NCI-H2081 treated with DMSO at 0.1 percent for 48 hours (cell line): ENCODE measurements at places on chromosomes 16 and 17.

DNA sequence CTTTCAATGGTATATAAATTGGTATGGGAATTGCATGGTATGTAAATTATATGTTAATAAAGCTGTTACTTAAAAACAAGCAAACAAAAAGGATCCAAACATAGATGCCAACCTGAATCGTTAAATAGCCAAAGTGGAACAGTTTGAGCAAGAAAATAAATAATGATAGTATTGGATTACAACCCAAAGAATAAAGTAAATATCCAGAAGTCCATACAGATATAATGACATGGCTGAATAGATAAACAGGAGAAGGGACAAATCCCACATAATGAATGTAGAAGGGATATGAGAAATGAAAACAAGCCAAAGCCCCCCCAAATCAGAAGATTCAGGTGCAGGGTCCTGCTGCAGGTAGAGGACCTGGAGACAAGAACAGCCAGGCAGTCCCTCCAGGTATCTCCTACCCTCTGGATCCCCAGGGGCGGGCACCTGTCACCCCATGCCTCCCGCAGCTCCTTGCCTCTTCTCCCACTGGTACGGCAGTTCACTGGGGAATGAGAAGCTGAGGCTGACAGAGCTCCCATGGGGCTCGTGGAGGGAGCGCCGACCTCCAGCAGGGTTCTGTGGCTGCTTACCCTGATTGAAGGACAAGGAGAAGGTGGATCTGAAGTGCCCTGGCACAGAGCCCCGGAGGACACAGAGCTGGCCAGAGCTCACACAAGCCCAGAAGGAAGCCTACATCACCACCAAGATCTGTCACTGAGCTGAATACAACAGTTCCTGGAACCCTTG lies 9.9 kb upstream of the LCAT start:
- no peak for DNase-seq

GRCh38 chr17:7219812-7220592 lies at the start of the genes ACADVL and DLG4:
TSS of gene ACADVL (plus strand) at chr17:7219938. CDS start at chr17:7219985, 47 bp downstream.
TSS of gene DLG4 (minus strand) at chr17:7219836.
- no peak for DNase-seq

- DNase-seq, result peak; percentile 35
Measured at GRCh38 chr17:42819939-42820535, 4.0 kb downstream of the BECN1 start.

DNA sequence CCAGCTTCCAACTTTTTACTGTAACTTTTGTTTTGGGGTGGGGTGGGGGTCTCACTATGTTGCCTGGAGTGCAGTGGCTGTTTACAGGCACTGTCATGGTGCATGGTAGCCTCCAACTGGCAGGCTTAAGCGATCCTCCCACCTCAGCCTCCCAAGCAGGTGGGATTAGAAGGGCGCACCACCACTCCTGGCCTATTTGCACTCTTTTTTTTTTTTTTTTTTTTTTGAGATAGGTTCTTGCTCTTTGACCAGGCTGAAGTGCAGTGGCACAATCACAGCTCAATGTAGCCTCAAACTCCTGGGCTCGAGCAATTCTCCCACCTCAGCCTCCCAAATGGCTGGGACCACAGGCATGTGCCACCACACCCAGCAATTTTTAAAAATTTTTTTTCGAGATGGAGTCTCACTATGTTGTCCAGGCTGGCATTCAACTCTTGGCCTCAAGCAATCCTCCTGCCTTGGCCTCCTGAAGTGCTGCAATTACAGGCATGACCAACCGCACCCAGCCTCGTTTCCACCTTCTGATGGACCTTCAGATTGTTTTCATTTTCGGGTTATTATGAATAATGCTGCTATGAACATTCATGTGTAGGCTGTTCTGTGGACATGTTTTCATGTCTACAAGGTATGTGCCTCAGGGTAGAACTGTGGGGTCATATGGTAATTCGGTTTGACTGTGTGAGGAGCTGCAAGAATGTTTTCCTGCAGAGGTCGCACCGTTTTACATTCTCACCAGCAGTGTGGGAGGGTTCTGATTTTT lies 10.9 kb downstream of the TRAP1 start:
- no peak for DNase-seq

DNA sequence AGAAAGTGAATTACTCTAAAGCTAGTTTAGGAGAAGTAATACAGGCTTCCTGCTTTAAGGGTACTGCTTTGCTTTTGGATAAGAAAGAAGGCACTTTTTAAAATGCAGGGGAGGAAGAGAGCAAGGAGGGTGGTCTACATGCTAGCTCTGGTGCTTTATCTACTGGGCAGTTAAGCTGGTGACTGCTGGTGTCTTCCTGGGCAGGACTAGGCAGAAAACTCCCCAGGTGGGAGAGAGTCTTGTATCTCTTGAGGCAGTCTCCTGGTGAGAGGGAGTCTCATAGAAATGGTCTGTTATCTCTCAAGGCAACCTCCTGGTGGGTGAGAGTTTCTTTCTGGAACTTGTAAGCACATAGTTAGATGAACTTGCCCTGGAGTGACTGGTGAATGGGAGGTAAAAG lies 953.9 kb upstream of the GOT2 start:
- DNase-seq, result no peak
